T47D (cell line): ENCODE measurements at places on chromosomes 2 and 18.

- no peak for DNase-seq
Observed at GRCh38 chr2:37507703-37508102, 163.3 kb downstream of the QPCT start.

- DNase-seq = no peak
Observed at GRCh38 chr2:2623939-2624338, 292.9 kb upstream of the MYT1L start.

GRCh38 chr18:73621091-73621490, 526.5 kb downstream of the FBXO15 start:
- no peak for DNase-seq

GRCh38 chr2:241282555-241282954, 32.9 kb downstream of the HDLBP start:
- DNase-seq = no peak

GRCh38 chr2:120780402-120780801, 44.7 kb downstream of the GLI2 start:
- DNase-seq = no peak
